ENCODE measurements at places on chromosomes 3 and 15. TPM values are rescaled to one million over a fixed set of nuclear protein-coding genes. Genes with fewer than 3 reads are reported as not detected.
A peak's percentile ranks its signal among the peaks of the same experiment; 100 is the strongest.

Gene FBN1
- total RNA-seq = 372 TPM

Gene APOD
- not detected for total RNA-seq

- DNase-seq = no peak
Observed at GRCh38 chr3:38707730-38708129, 58.2 kb upstream of the SCN5A start.

DNA sequence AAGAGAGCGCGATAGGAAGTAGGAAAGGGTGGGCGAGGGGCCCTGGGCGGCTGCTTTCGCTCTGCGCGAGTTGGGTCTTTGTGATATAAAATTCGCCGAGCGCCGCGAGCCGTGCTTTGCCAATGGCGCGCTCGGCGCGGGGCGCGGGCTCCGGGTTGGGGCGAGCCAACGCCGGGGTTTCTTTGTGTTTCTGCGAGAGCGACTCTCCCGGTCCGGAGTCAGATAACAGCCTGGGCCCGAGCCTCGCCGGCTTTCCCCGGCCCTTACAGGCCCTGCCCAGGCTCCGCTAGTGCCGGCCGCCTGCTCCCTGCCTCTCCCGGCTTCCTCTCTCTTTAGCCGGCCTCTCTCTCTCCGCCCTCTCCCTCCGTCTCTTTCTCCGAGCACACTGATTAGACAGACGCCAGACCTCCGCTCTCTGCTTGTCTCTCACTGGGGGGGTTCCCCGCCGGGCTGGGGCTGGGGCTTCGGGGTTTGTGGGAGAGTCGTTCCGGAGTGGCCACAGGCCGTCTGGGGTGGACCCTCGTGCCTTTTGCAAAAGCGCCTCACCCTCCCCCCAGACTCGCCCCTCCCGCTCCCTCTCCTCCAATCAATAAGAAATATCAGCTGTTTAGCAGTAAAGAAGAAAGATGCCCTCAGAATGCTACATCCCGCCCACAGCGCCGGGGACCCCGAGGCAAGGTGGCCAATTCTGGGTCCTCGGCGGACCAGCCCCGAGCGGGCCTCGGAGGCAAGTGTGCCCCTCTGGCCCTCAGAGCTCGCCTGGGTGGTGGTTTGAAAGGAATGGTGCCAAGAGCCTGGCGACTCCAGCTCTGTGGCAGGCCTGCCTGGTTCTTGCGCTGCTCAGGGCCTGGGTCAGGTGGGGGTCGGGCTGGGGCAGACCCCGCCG is 2.9 kb downstream of the NR2F2 start:
- peak; percentile 75 for DNase-seq

Gene LRRC58
- 27.4 TPM for total RNA-seq

DNA sequence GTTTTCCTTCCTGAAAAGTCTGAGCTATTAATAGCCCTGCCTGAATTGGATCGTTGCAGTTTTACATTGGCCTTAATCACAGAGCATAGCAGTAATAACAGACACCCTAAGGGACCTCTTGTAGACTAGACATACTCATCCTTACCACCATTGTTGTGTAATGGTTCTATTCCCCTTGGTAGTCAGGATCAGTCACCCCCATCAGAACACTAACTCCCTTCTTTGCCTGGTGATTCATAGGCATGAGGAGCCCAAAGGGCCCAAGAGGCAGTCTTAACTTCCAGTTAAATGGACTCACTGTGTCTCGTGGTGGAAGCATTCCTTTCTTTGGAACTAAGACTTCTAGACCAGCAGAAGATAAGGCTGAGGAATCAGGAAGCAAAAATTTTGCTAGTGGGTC is 20.2 kb downstream of the CGGBP1 start:
- DNase-seq = no peak

- no peak for DNase-seq
Observed at GRCh38 chr3:112459750-112460149, 39.5 kb downstream of the BTLA start.

- DNase-seq = no peak
Observed at GRCh38 chr15:56752986-56753385, 19.7 kb upstream of the ZNF280D start.

GRCh38 chr3:156888176-156888575 is 62.0 kb downstream of the LEKR1 start:
- no peak for DNase-seq

- no peak for DNase-seq
Observed at GRCh38 chr3:73141525-73141924, 80.1 kb downstream of the EBLN2 start.

Gene LRRC2
- 2.8 TPM for total RNA-seq

DNA sequence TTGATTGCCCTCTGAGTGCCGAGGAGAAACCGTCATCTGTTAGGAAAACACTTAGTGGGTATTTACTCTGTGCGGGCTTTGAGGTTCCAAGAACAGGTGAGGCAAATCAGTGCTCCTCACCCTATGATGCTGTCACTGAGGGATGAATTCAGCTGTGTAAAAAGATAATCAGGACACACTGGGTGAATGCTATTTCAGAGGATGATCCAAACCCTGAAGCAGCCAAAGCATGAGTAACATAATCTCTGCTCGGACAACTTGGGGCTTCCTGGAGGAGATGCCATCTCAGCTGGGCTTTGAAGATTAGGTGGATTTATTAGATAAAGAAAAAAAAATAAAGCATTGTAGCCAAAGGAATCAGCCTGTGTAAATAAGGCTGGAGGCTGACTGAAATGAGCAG is 10.5 kb upstream of the GADL1 start:
- DNase-seq = no peak

Gene STAB1
- not detected for total RNA-seq

DNA sequence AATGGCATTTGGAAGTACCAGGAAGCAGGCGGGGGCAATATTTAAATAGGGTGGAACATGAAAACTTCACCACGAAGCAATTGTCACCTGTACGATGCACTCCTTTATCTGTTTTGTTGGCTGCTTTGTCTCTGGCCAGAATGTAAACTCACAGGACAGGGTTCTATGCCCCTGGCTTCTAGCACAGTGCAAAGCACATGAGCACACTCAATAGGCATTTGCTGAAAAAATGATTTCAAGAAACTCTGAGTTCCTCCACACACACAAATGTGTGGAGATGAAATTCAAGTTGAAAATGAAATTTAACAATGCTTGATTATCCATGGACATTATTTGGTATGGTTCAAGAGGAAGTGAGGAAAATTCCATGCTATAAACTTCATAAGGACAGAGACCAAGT is 229.6 kb upstream of the FEZF2 start:
- no peak for DNase-seq

DNA sequence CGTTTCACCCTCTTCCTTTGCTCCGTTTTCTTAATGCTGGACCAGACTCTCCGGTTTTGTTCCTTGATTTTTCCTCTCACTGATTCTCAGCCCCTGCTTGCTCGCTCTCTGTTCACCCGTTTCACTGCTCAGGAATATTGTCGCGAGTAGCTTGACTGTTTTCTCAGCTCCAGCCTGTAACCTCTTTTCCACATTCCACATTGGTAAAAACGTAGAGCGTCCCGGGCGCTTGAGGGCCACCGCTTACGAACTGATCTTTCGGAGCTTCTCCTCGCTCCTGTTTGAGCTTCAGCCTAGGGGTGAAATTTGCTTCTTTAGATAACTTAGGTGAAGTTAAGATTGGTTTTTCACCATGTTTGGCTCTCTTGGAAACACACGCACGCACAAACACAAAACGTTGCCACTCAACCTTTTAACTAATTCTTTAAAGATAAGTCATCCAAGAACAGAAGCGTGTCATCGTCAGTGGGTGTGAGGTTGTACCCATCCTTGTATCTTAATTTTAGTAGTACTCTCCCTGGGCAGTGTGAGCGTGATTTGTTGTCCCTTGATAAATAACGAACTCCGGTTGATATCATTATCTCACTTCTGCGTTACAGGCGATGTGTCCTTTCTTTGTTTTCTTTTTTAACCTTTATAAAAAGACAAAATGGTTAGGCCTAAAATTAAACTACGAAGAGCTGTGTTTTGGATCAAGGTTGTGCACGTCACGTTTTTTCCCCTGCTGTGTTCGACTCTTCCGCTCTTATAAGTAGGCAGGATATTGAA is 1.0 kb downstream of the PAK2 start:
- DNase-seq = peak; percentile 62

DNA sequence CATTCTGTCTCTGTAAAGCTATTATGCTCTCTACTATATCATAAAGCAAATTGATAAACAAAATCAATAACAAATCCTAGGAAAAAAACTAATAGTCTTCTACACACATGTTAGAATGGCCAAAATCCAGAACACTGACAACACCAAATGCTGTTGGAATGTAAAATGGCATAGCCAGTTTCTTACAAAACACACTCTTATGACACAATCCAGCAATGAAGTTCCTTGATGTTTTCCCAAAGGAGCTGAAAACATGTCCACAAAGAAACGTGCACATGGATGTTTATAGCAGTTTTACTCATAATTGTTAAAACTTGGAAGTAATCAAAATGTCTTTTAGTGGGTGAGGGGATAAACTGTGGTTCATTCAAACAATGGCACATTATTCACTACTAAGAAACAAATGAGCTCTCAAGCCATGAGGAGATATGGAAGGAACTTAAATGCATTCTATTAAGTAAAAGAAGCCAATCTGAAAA is 32.7 kb downstream of the CADM2 start:
- DNase-seq = no peak

Gene CPA3
- total RNA-seq = 0.08 TPM

Gene NOX5
- not detected for total RNA-seq

Gene GP5
- not detected for total RNA-seq

Gene FETUB
- not detected for total RNA-seq

DNA sequence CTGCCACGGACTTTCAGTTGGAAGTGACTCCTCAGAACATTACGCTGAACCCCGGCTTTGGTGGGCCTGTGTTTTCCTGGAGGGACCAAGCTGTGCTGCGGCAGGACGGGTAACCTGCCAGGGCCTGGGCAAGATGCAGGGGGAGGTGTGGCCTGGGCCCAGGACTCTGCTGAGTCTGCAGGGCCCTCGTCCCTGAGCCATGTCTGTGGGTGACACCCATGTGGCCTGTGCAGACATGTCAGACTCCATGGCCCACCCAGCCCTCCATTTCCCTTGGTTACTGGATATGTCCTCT is 4.9 kb upstream of the ITIH3 start:
- DNase-seq = no peak

DNA sequence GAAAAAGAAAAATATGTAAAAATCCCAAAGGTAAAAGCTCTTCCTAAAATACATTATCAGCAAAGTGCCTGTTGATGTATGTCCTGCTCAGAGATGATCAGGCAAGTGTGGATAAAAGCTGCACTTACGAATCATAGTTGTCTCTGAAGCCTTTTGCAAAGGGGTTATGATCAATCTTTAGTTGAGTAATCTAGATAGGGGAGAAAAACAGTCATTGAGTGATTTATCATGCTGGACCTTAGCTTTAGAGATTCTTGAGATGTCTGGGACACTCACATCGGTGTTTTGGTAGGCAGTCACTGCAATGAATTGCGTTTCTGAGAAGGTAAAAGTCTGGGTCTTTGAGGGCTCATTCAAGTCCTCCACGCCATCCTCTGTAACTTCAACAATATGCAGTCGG is 3.7 kb downstream of the EOMES start:
- no peak for DNase-seq

GRCh38 chr3:150409512-150410310 is 1.6 kb downstream of the TSC22D2 start:
- peak; percentile 52 for DNase-seq

Gene PGBD4
- 1.5 TPM for total RNA-seq

DNA sequence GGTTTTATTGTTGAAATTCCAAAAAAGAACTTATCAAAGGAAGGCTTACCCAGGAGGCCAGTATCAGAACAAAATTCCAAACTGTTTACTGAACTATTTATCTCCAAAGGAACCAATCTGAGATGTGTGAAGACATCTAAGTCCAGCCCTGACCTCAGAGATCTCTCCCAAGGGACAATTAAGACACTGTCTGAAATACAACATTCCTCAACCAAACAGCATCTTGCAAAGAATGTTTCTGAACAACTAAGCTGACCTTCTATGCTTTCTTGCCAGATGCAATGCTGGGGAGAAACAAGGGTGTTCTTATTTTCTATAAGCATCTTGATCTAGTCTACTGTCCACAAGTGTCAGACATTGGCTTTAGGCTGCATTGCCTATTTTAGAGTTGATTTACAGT is 13.6 kb downstream of the PDZRN3 start:
- no peak for DNase-seq

DNA sequence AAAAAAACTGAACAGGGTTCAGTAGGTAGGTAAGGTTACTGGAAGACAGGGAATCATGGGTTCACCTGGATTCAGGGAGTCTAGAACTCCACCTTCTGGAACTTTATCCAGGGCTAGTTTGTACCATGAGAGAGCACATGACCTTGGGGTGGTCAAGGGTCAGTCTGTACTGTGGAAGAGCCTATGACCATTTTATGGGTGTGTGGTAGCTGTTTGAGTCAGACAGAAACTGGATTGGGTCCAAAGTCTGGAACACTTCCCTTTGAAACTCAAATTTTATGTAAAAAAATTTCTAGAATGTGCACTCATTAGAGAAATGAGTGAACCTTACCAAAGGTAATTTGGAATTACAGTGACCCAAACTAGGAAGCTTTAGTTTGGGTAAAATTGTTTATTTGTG is 486.0 kb upstream of the AGTR1 start:
- DNase-seq = no peak

GRCh38 chr15:42581272-42581730 is 5.9 kb downstream of the STARD9 start:
- DNase-seq = peak; percentile 82

Gene WDR93
- total RNA-seq = 0.05 TPM

Gene C2CD4A
- not detected for total RNA-seq

- DNase-seq = no peak
Observed at GRCh38 chr15:40764629-40765103, 798 bp downstream of the GCHFR start.

Gene FAN1
- 10.1 TPM for total RNA-seq

DNA sequence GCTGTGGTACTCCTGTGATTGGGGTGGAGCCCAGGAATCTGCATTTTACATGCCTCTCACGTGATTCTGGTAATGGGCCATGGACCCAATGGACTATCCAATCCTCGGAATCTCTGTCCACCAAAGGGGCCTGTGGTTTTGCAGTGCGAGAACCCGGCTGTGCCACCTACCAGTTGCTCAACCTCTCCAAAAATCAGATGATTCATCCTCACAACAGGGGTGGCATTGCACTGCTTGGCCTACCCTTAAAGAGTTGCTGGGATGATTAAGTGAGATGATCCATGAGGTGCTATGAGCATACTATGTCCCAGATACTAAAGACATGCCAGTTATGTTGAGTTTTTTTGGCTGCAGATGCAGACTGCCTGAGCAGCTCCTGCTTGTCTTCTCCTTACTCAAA is 5.1 kb downstream of the ANP32A start:
- peak; percentile 42 for DNase-seq

GRCh38 chr15:36643551-36643950 is 64.1 kb downstream of the CDIN1 start:
- no peak for DNase-seq

- no peak for DNase-seq
Observed at GRCh38 chr15:57769266-57769665, 62.8 kb downstream of the POLR2M start.

GRCh38 chr15:84810073-84810840 is 6.9 kb upstream of the ALPK3 start:
- no peak for DNase-seq

Gene TERC
- 61.5 TPM for total RNA-seq

GRCh38 chr15:92909136-92909781 is 9.1 kb downstream of the CHD2 start:
- peak; percentile 90 for DNase-seq
